Kidney (tissue), 22 donors: ENCODE measurements at places on chromosomes 16 and 17. TPM values are rescaled to one million over a fixed set of nuclear protein-coding genes. Genes with fewer than 3 reads are reported as not detected.

The PITPNC1 gene
- 14.2 TPM for polyA plus RNA-seq

The ABCC11 gene
- 0.09 TPM for polyA plus RNA-seq

The NOTUM gene
- polyA plus RNA-seq, result not detected

The SLFN13 gene
- 3.1 TPM for polyA plus RNA-seq

The SHBG gene
- polyA plus RNA-seq, result 4.6 TPM

- DNase-seq, result no peak
These were observed 43.6 kb upstream of the MED9 start for GRCh38 chr17:17433000-17433703.

DNA sequence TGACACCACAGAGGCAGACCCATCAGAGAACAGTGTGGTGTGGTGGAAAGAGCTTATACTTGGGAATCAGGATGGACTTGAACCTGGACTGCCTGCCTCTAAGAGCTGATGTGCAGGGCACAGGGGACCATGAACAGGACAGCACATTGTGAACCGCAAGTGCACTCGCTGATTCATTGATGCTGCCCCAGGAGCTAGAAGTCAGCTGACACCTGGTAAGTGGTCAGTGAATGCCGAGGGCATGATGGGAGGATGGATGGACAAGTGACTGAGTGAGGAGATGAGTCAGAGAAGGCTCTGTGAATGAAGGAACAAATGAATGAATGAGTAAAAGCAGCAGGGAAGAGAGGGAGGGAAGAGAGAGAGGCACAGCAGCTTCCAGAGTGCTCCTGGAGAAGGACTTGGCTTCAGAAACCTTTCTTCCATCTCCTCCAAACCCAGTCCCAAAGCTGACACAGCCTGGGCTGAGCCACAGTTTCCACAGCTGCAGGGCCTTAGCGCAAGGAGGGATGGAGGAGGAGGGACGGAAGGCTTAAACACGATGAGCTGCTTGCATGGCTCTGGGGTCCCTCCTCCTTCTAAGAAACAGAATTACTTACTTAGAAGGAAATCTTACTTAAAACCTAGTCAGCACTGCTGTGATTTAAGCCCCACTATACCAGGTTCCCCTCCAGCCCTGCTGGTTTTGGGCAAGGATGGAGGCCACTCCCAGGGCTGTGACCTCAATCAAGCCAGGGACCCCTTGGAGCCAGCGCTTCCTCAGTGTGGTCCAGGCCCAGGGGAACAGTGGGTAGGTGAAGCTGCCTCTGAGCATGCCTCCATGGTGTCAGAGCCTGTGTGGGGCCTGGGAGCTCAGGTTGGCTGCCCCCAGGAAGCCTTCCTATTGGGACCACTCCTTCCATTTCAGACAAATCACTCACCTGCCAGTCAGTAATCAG is 184.6 kb downstream of the TMEM132E start:
- DNase-seq, result no peak
